Hepatocyte (in vitro differentiated cells): ENCODE measurements at places on chromosomes 6 and 20.

- no peak overlapping the region for H3K4me3 ChIP-seq
- no peaks in the 10 kb centered on the region for H3K36me3 ChIP-seq
- H3K27ac ChIP-seq, result no peak overlapping the region
- H3K27me3 ChIP-seq, result no peaks in the 10 kb centered on the region
- no peak for DNase-seq
These were observed 104.6 kb upstream of the AKIRIN2 start for GRCh38 chr6:87806635-87807034.

DNA sequence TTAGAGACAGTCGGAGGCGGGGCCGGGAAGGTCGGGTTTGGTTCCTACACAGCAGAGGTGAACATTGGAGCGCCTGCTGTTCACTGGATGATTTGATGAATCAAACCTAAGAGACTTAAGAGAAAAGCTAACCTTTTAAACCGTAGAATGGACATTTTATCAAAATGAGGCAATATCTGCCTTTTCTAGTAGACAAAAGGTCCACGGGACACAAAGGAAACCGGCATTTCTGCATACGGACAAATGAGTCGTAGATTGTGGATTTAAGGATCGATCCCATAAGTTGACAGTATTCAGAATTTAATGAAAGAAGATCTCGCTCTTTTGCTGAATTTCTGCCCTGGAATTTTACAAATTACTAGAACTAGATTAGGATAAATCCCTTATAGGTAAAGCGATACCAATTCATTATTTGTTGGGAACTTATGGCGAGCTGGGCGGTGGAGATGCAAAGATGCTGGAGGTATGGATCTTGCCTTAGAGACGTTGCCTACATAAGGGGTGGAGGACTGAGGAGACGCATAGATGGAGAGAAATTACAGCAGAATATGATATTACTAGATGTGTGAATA lies 400 bp downstream of the PAK1IP1 start:
- peaks cover 39% of the 10 kb centered on the region for H3K4me1 ChIP-seq
- H3K27me3 ChIP-seq, result no peaks in the 10 kb centered on the region
- peak overlapping the region; percentile 90 for H3K27ac ChIP-seq

DNA sequence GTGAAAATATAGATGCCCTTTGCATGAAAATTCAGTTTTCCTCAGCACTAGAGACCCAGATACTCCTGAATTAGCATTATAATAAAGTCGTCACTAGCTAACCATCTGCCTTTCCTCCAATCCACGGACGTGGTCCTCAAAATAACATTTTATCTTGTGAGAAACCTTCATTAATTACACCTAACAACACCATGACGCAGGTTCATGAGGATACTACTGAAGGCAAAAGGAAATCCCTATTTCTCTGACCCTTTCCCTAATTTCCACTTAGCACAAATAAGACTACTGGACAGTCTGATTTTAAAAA lies 1.3 kb upstream of the PNISR start:
- peak overlapping the region; percentile 66 for H3K4me3 ChIP-seq
- no peaks in the 10 kb centered on the region for H3K27me3 ChIP-seq
- H3K4me1 ChIP-seq, result peaks cover 21% of the 10 kb centered on the region
- H3K27ac ChIP-seq, result peak overlapping the region; percentile 99
- H3K36me3 ChIP-seq, result no peaks in the 10 kb centered on the region

- no peaks in the 10 kb centered on the region for H3K36me3 ChIP-seq
- peaks cover 14% of the 10 kb centered on the region for H3K27me3 ChIP-seq
- H3K4me1 ChIP-seq, result peaks cover 4% of the 10 kb centered on the region
- peak; percentile 38 for DNase-seq
These were observed at the start of gene PACSIN1 for GRCh38 chr6:34465531-34466241. TSS of gene PACSIN1 (plus strand) at chr6:34466076. CDS start at chr6:34526306, 60,230 bp downstream.

GRCh38 chr20:55205665-55206064 lies 730.3 kb downstream of the DOK5 start:
- H3K36me3 ChIP-seq, result no peaks in the 10 kb centered on the region
- no peaks in the 10 kb centered on the region for H3K4me1 ChIP-seq
- no peak for DNase-seq
- H3K27ac ChIP-seq, result no peak overlapping the region
- no peak overlapping the region for H3K4me3 ChIP-seq

- no peaks in the 10 kb centered on the region for H3K4me1 ChIP-seq
- H3K27me3 ChIP-seq, result no peaks in the 10 kb centered on the region
- no peaks in the 10 kb centered on the region for H3K36me3 ChIP-seq
- H3K27ac ChIP-seq, result no peak overlapping the region
- no peak for DNase-seq
These were observed 19.9 kb upstream of the NANP start for GRCh38 chr20:25643716-25644115.

DNA sequence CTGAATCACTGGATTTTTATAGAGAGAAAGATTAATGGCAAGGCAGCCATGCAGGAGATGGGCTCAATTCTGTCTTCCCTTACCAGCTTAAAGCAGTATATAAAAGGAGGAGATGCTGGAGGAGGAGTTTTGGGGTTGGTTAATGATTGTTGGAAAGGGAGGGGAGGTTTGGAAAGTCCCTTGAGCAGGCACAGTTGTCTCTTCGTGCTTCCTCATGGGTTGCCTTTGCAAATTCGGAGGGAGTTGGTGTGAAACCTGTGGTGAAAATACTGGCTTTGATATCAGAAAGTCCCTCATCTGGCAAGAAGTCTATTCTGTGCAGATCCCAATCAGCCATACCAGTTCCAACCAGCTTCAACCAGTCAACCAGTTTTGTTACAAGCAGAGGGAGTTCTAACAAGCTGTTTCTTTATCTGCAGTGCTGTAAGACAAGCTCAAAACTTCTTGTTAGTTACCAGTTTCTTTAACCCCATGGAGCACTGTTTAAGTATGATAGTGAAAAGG lies 107.0 kb downstream of the HIVEP1 start:
- H3K4me3 ChIP-seq, result no peak overlapping the region
- DNase-seq, result peak; percentile 4
- H3K4me1 ChIP-seq, result no peaks in the 10 kb centered on the region
